T-helper 2 cell (primary cell): ENCODE measurements at places on chromosomes 12 and 14.

- no peak for DNase-seq
Measured at GRCh38 chr12:111207761-111208160, 161.1 kb downstream of the PHETA1 start.

GRCh38 chr14:52091928-52092327 is 23.1 kb upstream of the NID2 start:
- no peak for DNase-seq

DNA sequence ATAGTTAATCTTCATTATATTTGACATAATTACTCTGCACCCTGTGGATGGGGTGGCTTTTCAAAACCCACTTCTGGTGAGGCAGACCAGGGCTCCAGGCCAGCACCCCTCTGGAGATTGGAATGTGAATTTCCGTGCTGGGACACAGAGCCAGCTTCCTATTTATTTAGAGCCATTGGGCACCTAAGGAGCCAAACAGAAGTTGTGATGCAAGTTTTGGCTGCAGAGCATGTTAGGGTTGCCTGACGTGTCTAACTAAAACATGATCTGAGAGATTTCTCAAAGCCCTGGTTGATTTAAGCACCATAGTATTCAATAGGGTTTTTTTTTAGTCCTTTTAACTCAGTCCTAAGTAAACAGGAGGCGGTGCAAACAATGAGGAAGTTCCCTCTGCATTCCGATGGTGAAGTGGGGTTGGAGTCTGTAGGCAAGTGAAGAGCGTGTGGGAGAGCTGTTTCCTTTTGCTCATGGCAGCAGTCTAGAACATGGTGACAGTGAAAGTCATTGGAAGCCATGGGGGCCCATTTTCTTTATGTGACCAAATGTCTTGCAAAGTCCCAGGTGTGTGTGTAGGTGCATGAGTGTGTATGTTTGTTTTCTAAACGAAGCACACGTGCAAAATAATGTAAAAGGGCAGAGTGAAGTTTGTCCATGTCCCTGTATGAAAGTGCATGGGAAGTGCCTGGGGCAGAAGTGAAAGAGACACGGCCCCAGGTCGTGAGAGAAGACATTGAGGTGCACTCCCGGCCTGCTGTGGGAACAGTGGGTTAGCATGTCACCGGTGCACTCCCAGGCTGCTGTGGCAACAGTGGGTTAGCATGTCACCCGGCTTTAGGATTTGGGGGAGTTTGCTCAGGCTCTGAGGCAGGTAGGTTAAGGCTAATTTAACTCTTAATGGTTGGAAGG is 117.7 kb downstream of the PRKCH start:
- DNase-seq: no peak

DNA sequence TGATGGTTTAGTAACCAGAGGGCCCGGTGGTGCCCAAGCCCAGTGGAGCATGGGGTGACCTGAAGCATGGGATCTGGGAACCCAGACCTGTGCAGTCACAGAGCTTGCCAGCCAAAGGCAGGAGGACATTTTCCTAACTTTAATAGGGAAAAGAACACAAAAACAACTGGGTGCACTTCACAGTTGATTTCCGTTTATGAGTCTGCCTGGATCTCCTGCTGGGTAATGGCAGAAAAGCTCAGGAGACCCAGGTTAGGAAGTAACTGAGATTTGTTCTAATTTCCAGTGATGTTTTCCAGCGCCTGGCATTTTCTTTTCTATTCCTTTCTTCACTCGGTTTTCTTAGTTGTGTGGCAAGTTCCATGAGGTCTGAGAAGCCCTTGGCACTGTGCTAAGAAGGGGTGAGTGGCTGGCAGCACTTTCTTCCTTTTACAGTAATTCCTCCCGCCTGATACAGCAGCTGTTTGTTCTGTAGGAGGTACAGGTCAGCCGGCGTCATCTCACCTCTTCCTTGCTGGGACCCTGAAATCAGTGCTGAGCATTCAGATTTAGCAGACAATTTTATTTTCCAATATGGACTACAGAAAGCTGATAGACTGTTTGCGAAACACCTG is 5.1 kb downstream of the CACNA1C start:
- DNase-seq: no peak

DNA sequence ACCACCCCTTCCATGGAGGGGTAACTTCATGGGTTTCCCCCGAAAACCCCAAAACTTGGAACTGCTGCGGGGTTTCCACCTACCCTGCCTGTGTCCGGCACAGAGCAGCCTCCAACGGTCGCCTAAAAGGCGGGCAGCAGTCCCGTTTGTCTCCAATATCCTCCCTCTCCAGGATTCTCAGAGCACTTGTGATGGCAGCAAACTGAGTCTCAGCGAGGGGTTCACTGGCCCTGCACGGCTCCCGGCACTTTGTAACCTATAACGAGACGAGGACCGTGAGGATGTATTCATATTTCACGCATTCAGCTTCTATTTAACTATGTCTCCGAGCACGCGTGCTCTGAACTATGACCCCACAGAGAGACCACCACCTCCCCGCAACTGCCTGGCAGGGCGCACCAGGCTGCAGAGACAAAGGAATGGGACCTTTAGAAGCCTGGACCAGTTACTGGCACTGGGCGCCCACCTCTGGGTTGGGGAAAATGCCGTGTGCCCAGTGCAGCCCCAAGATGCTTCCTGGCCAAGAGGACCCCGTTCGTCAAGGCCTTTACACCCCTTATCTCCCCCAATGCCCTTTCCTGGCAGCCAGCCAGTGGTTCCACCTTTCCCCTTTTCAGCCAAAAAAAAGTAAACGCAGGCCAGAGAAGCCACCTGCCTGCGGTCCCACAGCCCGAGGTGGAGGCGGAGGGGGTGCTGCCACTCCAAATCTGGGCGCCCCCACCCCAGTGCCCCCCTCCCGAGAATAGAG is 173.1 kb upstream of the RTL1 start:
- DNase-seq: no peak

DNA sequence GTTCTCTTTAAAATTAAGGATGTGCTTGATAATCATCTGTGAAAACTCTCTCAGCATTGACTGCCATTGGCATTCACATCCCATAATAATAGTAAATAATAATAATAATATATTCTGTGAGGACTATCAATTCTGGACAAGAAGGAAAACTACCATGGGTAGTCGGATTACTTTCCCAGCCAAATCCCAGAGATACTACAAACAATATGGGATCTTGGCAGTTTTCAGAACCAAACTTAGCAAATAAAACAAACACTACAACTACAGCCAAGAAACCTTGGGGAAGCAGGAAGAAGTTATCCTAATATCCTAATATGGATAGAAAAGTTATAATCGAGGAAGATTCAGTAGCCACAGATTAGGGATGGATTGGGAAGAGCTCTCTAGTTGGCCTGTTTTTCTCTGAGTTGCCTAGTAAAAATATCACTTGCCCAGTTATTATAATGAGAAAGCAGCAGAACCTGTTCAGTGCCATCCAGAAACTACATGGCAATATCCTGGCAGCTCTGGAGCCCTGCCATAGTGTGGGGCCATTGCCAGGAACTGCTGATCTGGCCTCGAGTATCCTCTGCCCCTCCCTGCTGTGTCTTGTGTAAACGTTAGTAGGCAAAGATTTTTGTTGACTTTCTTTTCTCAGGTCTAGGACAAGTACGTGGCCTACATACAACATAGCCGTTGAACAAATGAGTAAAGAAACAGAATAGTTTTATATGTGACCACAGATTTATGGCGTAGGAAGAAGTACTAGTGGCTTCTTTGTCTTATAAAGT is 193.5 kb downstream of the SLC2A13 start:
- DNase-seq: no peak

DNA sequence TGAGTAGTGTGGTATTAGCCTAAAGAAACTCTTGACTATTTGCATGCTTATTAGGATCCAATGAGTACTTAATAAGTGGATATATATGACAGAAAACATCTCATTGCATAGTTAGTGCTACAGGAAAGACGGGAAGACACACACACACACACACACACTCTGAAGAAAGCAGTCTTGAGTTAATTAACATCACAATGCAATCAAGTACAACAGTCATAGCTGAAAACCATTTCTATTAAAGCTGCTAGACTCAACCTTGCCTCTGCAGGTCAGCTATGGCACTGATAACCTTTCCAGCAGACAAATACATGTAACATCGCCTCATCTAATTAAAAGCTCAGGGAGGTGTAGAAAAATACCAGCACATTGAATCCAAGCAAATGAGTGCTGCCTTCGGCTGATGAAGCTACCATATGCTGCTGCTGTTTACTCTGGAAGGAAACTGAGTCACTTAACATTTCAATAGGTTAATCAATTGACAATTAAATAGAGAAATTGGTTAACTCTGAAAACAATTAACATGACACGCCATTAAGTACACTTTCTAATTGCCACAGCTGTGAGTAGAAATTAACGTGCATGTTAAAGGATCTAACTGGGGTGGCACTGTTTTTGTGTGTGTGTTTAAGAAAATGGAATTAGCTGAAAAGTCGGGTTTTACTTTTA is 93.2 kb upstream of the OTX2 start:
- no peak for DNase-seq

DNA sequence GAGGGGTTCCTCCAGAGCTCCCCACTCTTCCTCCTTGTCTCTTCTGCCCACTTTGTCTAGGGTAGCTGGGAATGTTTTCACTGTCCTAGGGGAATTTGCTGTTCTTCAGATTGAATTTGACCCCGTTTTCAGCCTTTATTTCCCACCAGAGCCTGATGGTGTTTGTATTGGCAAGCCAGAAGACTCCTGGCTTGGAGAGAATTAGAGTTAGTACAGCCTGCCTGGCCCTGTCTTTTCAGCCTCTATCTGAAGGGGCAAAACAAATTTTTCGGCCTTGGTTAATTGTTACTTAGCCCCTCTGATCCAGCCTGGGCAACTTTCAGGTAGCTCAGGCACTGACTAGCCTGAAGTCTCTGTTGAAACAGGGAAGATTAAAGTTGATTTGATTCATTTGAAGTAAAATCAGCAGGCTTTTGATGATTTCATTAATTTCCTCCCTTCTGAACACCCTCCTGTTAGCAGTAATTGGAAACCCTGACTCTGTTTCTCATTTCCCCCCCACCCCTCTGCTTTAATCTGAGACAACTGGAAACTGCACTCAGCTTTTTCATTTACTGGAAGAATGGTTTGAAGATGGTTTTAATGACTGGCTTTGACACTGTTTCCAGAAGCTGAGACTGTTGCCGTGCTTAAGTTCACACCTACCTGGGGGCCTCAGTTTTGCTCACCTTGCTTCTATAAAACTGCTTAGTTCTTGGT is 63.3 kb downstream of the SUSD6 start:
- no peak for DNase-seq

- DNase-seq: no peak
Measured at GRCh38 chr12:130322263-130322662, 15.4 kb upstream of the PIWIL1 start.

- DNase-seq: no peak
Measured at GRCh38 chr12:116126610-116127009, 150.9 kb downstream of the MED13L start.

GRCh38 chr12:22625762-22626294 is 857 bp downstream of the ETNK1 start:
- peak; percentile 22 for DNase-seq

DNA sequence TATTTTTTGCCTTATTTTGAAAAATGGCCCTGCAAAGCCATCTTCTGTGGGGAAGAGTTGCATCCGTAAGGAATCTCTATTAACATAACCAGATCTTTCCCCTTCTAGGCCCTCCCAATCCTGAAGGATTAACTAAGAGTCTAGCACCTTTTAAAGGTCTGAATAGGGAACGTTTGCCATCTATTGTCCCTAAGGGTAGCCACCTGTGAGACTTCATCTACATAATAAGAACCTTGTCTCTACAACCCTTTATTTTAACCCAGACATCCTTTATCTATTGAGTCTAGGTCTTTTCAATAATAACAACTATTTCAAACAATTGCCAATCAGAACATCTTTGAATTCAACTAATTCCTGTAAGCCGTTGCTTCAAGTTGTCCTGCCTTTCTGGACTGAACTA is 4.4 kb downstream of the EDDM3B start:
- no peak for DNase-seq

DNA sequence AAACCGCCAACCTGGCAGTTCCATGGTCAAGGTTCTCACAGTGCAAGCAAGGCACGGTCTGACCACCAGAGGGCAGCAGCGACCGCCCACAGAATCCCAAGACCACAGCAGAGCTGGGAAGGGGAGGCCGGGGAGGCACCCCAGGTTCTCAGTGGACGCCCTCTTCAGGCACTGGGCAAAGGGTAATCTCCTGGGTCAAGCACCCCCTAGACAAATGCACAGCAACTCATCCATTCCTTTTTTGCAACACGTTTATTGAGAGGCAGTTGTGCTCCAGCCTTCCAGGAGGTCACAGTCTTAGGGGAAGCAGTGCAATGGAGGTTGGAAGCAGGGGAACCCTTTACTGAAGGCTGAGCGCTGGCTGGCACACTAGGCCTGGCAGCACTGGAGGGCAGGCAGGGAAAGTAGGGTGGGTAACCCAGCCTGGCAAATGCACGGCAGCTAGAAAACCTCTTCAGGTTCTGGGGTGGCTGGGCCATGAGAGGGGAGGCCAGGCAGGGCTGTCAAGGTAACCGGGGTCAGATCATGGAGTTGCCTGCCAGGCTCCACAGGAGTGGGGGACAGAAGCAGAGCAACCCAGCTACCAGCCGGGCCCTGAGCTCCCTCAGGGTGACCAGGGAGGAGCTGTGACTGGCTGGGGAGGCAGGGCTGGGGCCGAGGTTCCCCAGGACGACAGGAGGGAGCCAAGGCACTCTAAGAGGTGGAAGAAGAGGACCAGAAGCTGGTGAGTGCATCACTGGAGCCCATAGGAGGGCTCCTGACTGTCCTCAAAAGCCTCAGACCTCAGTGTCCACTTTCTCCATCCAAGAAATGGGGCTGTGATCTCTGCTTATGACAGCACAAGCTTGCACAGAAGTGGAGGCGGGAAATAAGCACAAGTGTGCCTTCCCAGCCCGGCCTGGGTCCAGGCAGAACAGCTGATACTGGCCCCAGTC is 1.8 kb upstream of the RHOF start:
- DNase-seq: peak; percentile 79

DNA sequence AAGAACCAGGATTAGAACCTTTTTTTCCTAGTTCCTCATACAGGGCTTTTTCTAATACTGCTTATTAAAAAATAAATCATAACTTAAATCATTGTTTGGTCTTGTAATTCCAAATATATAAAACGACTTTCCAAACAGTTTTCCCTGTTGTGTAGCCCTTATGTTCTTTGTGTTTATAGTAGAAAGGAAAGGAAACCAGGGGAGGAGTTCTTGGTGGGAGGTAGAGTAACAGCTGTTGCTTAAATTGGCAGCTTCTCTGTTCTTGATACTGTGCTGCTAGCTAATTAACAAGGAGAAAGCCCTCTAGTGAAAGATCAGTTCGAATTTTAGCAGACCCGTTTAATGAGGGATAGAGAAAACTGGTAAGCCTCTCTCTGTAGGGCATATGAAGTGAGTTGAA is 15.0 kb downstream of the SRP54 start:
- DNase-seq: no peak
